ENCODE measurements at places on chromosomes 7 and 10.

DNA sequence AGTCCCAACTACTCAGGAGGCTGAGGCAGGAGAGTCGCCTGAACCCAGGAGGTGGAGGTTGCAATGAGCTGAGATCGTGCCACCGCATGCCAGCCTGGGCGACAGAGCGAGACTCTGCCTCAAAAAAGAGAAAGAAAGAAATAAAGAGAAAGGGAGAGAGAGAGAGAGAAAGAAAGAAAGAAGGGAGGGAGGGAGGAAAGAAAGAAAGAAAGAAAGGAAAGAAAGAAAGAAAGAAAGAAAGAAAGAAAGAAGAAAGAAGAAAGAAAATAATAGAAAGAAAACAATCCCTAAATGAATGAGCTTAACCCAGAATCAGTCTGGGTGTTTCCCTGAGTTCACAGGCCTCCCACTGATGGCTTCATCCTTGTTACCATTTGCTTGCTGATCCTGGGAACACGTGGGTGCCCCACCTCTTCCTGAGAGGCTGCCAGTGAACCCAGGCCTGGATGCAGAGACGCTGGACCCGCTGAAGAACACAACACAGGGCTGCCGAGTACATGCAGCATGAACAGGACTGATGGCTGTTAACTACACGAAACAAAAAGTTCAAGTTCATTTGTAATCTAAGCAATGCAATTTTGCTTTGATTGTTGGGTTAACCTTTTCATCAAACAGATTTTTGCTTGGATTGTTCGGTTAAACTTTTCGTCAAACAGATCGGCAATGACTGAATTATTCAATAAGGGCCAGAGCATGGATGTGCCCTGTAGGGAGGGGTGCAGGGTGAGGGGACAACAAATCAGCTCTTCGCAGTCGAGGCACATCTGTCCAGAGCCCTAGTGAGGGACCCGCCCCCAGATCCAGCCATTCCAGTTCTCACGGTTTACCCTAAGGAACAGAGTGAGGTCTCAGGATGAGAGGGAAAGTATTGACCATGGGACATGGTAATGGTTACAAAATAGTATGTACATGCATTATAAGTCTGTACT lies 11.5 kb downstream of the NPFFR1 start:
- DNase-seq: no peak

- no peak for DNase-seq
These were observed 22.9 kb downstream of the SVIL start for GRCh38 chr10:29611781-29612381.

GRCh38 chr10:116589926-116590325 lies 833 bp upstream of the PNLIPRP1 start:
- DNase-seq: no peak

DNA sequence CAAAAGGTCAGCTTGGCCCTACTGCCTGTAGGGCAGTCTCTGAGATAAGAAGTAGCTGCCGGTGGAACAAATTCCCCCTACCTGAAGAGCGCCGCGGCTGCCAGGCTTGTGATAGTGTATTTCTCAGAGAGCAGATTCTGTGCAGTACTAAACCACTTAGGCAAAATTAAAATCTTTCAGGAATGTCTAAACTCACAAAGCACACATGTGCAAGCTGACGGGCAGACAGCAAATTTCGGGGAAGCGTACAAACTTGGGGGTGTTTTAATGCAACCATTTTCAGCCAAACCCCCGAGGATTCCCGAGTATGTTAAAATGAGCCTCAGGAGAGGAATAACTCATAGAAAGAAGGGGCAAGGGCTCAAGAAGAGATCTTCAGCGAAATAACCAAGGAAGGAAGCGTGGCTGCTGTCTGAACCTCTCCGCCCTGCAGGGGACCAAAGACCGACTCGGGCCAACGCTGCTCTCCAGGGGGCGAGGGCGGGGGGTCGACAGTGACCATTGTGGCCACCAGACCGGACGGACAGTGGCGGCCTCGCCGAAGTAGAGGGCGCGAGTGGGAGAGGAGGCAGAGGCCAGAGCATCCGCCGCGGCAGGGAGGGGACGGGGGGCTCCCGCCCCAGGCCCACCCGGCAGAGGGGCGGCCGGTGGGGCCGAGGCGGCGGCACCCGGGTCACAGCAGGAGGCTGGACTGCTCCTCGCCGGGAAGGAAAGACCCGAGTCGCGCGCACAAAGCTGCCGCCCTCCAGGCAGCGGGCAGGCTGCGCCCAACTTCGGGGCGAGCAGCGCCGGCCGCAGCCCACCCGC lies 819 bp downstream of the HYCC1 start:
- peak; percentile 79 for DNase-seq

DNA sequence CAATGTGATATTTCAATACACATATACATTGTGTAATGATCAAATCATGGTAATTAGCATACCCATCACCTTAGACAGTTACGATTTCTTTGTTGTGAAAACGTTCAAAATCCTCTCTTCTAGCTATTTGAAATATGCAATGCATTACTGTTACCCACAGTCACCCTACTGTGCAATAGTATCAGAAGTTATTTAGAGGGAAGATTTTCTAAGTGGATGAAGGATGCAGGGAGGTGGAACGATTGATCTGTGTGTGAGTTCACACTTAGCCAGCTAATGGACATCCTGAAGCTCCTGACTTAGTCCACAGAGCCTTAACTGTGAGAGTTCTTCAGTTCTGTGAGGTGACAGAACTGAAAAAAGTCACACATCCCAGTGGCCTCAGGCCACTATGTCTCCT lies 97.2 kb upstream of the LAMB4 start:
- DNase-seq: no peak

DNA sequence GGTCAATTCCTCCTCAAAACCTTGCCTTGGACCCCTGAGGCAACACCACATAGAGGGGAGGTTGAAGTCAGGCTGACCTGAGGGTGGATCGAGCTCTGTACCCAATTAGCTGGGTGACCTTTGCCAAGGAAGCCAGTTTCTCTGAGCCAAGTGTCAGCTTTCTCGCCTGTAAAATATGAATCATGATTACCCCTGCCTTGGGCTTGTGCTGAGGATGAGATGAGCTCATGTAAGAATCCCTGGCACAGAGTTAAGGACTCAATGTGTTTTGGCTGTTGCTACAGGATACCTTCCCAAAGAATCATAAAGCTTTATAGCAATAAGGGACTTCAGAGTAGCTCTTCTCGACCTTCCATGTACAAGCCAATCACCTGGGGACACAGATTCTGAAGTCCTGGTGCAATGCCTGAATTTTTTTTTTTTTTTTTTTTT lies 43.5 kb upstream of the CACUL1 start:
- DNase-seq: no peak

GRCh38 chr10:84783386-84783785 lies 455.0 kb downstream of the CCSER2 start:
- no peak for DNase-seq

GRCh38 chr7:158945519-158945918 lies 89.2 kb downstream of the DYNC2I1 start:
- DNase-seq: no peak

GRCh38 chr10:20489961-20490360 lies 407.1 kb downstream of the NEBL start:
- DNase-seq: no peak

All from right kidney (tissue), 9 donors.